NCI-H460 (cell line): ENCODE measurements at places on chromosomes 13 and 19. TPM values are rescaled to one million over a fixed set of nuclear protein-coding genes. Genes with fewer than 3 reads are reported as not detected.

KLF1 gene
- 0.52 and 1.3 TPM in 2 replicates for total RNA-seq

TBC1D4 gene
- 12.9 and 14.0 TPM in 2 replicates for total RNA-seq

CGB8 gene
- not detected in 2 replicates for total RNA-seq

CYSLTR2 gene
- total RNA-seq = not detected in 2 replicates

GIPR gene
- total RNA-seq = 0.69 and 1.1 TPM in 2 replicates

FUT1 gene
- total RNA-seq = 1.6 and 2.3 TPM in 2 replicates

IGFL1 gene
- not detected in 2 replicates for total RNA-seq

PIN1 gene
- total RNA-seq = 64.6 and 79.5 TPM in 2 replicates

SPTBN4 gene
- total RNA-seq = 0.82 and 2.8 TPM in 2 replicates

ZNF784 gene
- 2.1 and 2.2 TPM in 2 replicates for total RNA-seq

GSX1 gene
- not detected in 2 replicates for total RNA-seq

ZNF681 gene
- 0.02 TPM in 1 of 2 replicates, not detected in the other for total RNA-seq

CD33 gene
- 0.22 TPM in 1 of 2 replicates, not detected in the other for total RNA-seq
